ENCODE measurements at places on chromosomes 3 and 15.

DNA sequence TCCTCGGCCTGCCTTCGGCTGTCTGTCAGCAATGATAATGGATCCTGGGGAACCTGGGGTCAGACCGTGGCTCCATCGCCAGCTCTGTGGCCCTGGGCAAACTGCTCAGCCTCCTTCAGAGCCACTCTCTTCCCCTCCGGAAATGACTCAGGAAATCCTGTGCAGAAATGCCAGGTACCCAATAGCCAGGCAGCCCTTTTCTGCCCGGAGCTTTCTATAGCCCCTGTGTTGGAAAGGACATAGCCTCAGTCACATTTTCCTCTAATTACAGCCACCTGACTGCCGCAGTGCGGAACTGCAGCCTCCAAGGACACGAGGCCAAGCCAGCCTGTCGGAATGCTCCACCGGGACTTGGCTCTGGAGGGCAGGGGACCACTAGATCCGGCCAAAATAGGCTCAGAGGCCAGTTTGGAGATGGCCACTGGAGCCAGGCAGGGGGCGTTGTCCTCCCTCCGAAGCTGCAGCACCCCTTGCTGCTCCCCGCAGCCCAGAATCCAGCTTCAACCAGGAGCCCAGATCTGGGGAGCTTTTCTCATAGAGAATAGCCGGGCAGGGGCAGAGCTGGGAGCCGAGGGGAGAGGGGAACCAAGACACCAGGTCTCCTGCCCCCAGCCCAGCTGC, 11.6 kb upstream of the ZXDC start:
- DNase-seq, result no peak

- no peak for DNase-seq
Observed at GRCh38 chr15:98398056-98398455, 250.3 kb upstream of the IGF1R start.

GRCh38 chr3:71067977-71068654, 515.4 kb downstream of the FOXP1 start:
- no peak for DNase-seq

- no peak for DNase-seq
Observed at GRCh38 chr3:45546716-45547701, 47.5 kb upstream of the LIMD1 start.

DNA sequence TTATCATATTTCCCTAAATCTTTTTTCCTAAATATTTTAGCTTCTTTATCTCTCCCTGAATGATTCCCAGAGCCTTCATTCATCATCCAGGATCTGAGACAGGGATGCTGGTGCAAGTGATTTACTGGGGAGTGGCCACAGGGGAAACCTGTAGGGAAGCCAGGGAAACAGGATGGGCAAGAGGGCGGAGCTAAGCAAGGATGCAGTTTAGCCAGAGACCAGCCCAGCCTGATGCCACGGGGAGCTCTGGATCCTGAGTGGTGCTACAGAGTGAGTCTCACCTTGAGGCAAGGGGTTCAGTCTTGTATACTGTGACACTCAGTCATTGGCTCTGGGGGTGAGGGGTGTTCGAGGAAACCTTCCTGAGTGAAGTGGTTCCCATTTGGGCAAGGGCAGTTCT, 39.7 kb upstream of the LRRFIP2 start:
- no peak for DNase-seq

GRCh38 chr15:73781038-73781925, 28.1 kb upstream of the INSYN1 start:
- DNase-seq, result no peak

- no peak for DNase-seq
Observed at GRCh38 chr3:133857767-133858166, 37.9 kb downstream of the RAB6B start.

GRCh38 chr15:73480050-73480449, 37.1 kb downstream of the REC114 start:
- DNase-seq, result no peak

DNA sequence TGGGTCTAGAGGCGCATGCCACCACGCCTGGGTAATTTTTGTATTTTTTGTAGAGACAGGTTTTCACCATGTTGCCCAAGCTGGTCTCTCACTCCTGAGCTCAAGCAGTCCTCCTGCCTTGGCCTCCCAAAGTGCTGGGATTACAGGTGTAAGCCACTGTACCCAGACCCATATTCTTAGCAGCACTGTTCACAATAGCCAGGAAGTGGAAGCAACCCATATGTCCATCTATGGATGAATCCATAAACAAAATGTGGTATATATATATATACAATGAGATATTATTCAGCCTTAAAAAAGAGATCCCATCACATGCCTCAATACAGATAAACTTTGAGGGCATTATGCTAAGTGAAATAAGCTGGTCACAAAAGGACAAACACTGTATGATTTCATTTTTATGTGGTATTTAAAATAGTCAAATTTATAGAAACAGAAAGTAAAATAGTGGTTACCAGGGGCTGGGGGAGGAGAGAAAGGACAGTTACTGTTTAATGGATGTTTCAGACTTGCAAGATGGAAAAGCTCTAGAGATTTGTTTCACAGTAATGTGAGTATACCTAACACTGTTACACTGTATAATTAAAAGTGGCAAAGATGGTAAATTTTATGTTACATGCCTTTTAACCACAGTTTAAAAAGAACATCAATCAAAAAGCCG, 35.7 kb upstream of the GRAMD1C start:
- DNase-seq, result no peak

- DNase-seq, result no peak
Observed at GRCh38 chr3:113685956-113686721, 10.3 kb downstream of the USF3 start.

DNA sequence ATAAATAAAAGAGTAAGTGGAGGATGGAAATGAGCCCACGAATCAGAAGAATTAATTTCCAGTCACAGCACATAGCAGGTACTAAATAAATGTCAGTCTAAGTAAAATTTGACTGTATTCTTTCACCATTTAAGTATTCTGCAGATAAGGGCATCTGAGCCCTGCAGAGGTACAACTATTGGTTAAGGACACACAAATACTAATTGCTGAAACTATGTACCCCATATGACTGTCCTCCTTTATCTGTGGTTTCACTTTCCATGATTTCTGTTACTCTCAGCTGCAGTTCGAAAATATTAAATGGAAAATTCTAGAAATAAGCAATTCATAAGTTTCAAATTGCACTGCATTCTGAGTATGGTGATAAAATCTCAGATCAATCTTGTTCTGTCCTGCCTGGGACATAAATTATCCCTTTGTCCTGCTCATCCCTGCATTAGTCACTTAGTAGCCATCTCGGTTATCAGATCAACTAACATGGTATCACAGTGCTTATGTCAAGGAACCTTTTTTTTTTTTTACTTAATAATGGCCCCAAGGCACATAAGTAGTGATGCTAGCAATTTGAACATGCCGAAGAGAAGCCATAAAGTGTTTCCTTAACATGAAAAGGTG, 95.1 kb downstream of the LSAMP start:
- DNase-seq, result no peak

All from D721Med (cell line).